ENCODE measurements at places on chromosomes 13 and 19.

- no peak for DNase-seq
These were observed 4.2 kb downstream of the KCTD4 start for GRCh38 chr13:45196622-45197021.

DNA sequence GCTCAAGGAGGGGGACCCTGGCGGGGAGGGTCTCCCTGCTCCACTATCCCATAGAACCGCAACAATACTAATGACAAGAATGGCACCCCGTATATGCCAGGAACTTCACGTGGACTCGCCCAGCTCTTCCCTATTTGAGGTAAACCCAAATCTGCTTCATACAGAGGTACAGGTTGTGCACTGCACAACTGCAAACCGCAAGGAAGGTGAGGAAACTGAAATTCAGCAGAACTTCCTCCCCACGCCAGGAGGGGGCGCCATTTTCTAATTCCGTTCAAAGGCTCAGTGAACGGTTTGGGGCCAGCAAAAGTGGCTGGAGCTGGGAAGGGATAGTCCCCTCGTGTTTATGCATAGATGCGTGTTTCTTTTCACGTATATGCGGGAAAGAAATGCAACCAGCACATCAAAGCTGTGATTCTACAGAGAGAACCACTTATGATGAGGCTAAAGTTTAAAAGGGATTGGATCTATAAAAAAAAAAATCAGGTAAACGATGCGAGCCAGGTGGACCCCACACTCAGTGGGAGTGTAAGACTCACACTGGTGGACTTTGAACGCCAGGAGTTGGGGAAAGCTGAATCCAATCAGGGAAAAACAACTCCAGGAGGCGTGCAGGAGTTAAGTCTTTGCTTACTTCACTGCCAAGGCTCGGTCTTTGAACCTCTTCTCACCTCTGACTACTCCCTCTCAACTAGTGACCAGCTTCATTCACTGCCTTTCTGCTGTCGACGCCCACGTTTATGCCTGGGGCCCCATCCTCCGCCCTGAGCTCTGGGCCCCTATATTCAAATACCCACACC is 20.3 kb downstream of the C19orf81 start:
- DNase-seq = peak; percentile 61

- no peak for DNase-seq
These were observed 369.7 kb upstream of the TSHZ3 start for GRCh38 chr19:31718898-31719297.

GRCh38 chr13:79740991-79741390 is 260.0 kb downstream of the NDFIP2 start:
- peak; percentile 79 for DNase-seq

DNA sequence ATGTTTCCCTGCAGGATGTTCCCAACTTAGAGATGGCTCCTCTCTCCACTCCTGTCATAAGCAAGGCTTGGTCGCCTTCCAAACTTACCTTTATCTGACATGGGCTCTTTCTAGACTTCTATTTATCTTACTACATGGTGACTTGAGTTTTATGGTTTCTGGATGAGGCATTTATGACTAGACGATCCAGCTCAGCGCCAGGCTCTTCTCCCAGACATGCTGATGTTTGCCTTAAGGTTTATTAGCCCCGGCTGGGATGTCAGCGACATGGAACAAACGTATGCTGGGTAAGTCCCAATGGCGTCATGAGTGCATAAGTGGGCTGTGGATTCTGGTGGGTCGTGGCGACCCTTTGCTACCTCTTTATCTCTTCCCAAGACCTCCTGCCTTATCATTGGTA is 39.8 kb upstream of the SLC15A1 start:
- DNase-seq = no peak

GRCh38 chr13:109331898-109332297 is 454.5 kb downstream of the IRS2 start:
- DNase-seq = peak; percentile 35

GRCh38 chr19:46631481-46631880 is 4.5 kb downstream of the GNG8 start:
- peak; percentile 43 for DNase-seq

GRCh38 chr19:2356036-2356646 is 3.9 kb upstream of the TMPRSS9 start:
- no peak for DNase-seq

- DNase-seq = no peak
These were observed 124.5 kb upstream of the CSNK1A1L start for GRCh38 chr13:37229931-37230330.

DNA sequence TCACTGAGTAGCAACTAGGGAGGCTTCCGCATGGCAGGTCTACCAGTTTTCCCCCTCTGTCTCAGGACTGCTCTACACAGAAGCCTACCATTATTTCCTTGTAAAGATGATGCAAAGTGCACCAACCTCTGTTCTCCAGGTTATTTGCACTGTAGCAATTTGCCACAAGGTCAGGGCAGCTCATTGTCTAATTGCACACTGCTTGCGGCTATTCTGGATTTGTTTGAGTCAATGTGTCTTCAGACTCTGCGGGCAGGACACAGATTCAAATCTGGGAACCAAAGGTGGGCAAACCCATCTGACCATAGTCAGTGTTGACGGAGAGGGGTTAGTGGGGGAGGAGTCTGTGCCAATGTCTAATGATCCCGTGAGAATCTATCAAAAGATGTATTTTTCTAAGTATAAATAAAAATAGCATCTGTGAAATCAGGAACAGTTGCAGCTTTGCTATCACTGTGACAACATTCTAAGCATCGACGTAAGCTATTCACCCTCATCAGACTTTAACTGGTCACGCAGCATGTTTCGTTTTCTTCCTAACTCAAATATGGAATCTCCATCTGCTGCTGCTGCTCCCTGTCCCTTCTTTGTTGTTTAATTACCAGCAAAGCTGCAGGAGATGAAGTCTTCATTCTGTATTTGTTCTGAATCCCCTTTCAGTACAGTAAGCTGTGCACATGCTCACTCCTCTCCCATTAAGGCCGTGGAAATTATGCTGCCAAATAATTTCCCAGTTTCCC is 26.4 kb downstream of the CYSLTR2 start:
- no peak for DNase-seq

DNA sequence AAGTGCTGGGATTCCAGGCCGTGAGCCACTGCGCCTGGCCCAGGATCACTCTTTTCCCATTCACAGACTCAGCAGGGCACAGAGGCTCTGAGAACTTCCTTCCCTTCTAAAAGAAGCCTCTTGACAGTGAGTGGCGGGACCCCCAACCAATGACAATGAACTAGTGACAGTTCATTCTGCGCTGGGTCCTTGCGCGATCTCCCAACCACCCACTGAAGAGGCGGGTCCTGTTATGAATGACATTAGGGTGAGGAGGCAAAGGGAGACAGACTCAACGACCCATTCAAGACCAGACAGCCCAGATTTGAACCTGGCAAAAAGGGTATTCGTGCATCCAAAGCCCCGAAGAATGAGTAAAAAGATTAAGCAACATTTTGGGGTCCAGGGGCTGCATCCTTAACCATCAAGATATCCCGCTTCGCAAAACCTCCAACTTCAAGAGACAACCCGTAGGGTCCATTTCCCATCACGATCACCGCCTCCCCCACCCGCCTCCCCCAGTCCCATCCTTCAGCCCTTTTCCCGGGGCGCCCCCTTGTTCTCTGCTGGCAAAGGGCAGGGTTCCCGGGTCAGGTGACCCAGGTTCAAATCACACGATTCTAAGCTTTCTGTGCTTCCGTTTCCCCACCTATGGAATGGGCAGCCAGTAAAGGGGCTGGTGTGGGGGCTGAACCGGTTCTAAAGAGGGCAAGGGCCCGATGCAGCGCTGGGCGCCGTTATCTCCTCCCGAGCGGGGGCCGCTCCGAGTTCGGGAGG is 719 bp downstream of the SUGP2 start:
- peak; percentile 98 for DNase-seq

- DNase-seq = no peak
These were observed at the start of gene TSPAN16 for GRCh38 chr19:11295665-11296245. Gene TSPAN16, plus strand, starts transcription at chr19:11296160. Its CDS starts 138 bp downstream, at chr19:11296298.

DNA sequence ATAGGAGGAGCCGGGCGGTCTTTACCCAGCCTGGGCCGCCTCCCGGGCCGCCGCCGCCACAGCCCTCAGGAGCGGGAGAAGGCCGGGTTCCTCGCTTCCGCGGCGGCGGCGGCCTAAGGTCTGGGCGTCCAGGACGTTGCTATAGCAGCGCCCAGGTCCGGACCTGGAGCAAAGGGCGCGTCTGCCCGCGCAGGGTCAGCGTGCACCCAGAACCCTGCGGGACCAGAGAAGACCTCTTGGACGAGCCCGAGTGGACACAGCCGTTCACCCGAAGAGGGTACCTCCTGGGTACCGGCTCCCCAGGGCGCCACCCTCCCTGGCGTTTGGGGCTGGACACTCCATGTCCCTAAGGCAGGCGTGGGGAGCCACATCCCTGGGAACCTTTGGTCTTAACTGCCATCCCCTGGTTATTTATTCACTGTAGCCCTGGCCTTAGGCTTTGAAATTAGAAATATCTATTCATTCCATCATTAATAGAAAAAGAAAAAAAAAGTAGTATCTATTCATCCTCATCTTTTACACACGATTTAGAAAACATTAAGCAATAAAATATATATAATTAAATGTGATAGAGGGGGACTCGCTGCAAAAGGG is 2.4 kb downstream of the DZIP1 start:
- DNase-seq = peak; percentile 76

GRCh38 chr19:4986471-4986891 is 17.6 kb downstream of the KDM4B start:
- no peak for DNase-seq

DNA sequence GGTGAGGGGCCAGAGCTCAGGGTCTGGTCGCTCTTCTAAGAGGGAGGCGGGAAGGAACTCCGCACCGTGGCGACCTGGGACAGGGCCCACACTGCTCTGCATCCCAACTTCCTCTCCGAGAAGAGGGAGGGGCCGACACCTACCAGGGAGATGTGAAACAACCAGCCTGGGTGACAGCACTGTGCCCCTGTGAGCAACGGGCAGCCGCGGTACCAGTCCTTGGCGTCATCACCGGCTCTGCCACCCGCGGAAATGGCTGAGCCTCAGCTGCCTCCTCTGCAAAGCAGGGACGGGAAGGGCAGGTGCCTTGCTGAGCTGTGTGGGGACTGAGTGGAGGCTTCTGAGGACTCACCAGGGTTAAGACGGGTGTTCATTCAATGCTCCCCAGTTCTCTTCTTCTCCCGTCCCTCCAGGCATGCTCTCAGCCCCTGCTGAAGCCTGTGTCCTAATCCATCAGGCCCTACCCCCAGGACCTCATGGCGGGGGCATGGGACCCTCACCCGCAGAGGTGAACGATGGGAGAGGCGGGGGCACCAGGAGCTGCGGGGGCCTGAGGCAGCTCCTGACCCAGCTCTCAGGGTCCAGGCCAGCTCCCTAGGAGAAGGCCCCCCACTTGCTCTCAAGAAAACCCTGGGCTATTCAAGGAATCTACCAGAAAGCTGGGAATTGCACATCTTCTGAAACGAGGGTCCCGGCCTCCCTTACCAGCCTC is 9.3 kb downstream of the ZNF787 start:
- DNase-seq = no peak

GRCh38 chr13:25604106-25604505 is 232.3 kb downstream of the ATP8A2 start:
- DNase-seq = no peak

DNA sequence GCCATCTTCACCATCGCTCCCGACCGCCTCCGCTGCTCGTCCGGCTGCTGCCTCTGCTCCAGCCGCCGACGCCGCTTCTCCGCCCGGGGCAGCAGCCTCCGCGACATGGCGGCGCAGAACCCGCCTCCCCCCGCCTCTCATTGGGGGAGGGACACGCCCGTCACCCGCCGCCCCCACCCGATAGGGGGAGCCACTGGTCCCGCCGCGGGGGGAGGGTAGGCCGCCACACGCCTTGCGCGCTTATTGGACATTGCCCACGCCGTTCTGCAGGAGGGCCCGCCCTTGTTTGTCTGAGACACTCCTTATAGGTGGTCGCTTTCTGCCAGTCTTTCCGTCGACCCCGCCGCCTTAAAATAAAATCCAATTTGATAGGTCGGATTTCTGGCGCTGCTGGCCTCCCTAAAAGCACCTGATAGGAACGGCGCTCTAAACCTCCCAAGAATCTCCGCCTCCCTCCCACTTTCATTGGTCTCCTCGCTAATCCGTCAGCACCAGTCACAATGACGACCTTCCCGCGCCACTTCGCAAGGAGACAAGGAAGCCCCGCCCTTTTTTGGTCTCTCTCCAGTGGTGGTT is at the start of gene HNRNPL:
HNRNPL (minus strand) TSS at position 127 of the 576 bp plus-strand sequence; CDS start at position 107, 20 bp downstream.
- peak; percentile 99 for DNase-seq
